Stimulated activated CD4-positive, alpha-beta T cell treated with anti-CD3 and anti-CD28 coated beads, Interleukin-12 subunit alpha, Interleukin-12 subunit beta, amount 100 ng/mL, for 24 hours (primary cell): ENCODE measurements at places on chromosomes 2 and 18.

GRCh38 chr2:109209412-109209811 is 80.4 kb downstream of the SH3RF3 start:
- DNase-seq, result no peak

DNA sequence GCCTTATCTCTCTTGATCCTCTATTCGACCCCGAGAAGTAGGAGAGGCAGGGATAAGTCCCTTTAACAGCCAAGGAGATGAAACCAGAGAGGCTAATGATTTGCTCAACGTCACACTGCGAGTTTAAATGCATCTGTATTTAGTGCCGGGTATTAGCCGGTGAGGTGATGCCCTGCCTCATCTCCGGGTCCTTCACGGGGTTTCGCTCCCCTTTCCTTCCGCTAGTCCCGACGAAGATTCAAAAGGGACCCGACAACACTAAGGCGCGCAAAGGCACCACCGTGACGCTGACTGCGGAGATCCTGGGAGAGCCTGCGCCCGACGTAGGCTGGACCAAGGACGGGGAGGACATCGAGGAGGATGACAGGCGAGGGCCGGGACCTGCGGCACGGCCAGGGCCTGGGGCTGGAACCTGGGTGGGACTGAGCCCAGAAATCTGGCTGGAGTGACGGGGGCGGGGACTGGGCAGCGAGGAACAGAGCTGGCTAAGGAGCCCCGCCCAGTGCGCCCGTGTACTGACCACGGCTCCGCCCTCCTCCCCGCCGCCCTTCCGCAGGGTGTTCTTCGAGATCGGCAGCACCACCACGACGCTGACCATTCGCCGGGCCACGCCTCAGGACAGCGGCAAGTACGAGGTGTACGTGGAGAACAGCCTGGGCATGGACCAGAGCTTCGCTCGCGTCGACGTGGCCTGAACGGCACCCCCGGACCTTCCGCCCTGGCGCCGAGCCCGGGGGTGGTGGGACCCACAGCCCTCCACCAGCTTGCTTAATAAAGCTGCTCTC is 1.0 kb upstream of the GMPPA start:
- no peak for DNase-seq

- no peak for DNase-seq
Measured at GRCh38 chr2:9770308-9771100, 72.8 kb upstream of the TAF1B start.

DNA sequence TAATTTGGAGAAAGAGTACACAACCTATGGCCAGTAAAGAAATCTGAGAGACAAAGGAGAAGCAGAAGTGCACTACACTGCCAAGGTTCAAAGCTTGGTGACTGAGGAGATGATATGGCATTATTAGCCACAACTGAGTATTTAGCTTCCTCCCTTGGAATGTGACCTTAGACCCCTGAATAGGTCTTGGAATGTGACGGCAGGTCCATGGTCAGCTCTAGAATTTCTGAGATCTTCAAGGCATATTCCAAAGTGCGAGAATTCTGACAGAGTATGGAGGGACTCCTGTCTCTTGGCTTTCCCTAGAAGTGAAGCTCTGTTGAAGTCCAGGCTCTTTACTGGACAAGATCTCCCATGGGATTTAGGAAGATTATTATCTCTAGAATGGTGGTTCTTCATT is 130.0 kb upstream of the FN1 start:
- DNase-seq, result no peak

DNA sequence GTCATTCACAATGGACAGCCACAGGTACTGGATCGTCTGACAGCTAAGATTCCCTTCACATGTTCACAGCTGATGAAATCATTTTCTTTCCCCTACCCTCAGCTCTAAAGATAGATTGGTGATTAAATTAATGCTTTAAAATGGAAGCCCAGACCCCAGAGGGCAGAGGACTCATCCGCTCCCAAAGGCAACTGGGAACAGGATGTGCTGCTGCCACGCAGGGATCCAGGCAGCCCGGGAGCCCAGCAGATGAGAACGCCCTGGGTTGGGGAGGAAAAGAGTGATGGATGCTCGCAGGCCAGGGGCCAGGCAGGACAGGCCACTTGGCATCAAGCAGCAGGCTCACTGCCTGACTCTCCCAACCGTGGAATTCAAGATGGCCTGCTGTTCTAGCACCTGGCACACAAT is 41.3 kb downstream of the HDHD2 start:
- DNase-seq, result no peak

GRCh38 chr2:137842952-137843351 is 121.3 kb upstream of the HNMT start:
- DNase-seq, result no peak

DNA sequence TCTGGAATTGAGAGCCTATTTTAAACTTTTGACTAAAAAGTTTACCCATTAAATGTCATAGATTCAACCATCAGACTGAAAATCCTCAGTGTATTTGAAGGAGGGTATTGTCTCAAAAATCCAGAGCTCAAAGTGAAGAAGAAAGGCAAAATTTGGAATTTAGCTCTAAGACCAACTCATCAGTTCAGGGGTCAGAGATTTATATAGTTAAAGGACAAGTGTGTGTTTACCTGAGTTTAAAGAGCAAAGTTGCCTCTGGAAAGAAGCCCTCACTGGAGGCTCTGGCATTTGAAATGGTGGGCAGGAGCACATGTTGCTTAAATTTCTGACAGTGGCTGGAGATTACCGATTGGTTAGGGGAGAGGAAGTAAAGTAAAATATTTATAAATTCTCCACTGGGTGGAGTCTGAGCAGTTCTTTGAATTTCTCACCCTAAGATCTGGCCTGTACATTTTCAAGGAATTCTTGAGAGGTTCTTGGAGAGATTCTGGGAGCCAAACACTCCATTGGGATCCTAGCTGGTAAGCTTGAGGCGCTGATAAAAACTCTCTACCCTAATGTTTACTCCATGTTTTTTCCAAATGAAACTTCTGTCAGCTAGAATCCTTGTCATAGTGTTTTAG is at the start of gene KYNU:
KYNU (plus strand) TSS at position 449 of the 623 bp plus-strand sequence. CDS start 7,704 bp downstream, outside the sequence.
- no peak for DNase-seq

GRCh38 chr2:232142049-232142448 is 180.5 kb downstream of the DIS3L2 start:
- peak; percentile 15 for DNase-seq

GRCh38 chr2:207046724-207047123 is 107.4 kb downstream of the CPO start:
- peak; percentile 1 for DNase-seq

- DNase-seq, result peak; percentile 4
Measured at GRCh38 chr18:25896178-25896780, 194.1 kb downstream of the SS18 start.

- no peak for DNase-seq
Measured at GRCh38 chr2:62099050-62099449, 96.9 kb upstream of the B3GNT2 start.

GRCh38 chr2:98907385-98907784 is 28.6 kb downstream of the CRACDL start:
- DNase-seq, result no peak

GRCh38 chr2:30588994-30589393 is 141.9 kb downstream of the LCLAT1 start:
- no peak for DNase-seq

DNA sequence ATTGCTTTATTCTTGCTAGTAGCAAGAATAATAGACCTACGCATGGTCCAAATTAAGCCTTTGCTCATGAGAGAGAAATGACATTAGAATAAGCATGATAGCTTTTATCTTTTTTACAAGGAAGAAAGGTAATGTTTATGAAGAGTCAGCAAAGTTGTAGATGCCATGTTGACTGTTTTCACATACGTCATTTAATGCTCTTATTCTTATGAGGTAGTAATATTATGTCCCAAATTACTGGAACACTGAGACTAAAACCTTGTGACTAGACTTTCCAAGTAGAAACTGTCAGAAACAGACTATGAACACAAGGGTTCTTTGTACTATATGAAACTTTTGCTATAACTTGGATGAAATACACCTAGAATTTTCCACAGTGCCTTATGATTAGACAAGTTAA is 552.8 kb upstream of the SLC8A1 start:
- DNase-seq, result no peak

DNA sequence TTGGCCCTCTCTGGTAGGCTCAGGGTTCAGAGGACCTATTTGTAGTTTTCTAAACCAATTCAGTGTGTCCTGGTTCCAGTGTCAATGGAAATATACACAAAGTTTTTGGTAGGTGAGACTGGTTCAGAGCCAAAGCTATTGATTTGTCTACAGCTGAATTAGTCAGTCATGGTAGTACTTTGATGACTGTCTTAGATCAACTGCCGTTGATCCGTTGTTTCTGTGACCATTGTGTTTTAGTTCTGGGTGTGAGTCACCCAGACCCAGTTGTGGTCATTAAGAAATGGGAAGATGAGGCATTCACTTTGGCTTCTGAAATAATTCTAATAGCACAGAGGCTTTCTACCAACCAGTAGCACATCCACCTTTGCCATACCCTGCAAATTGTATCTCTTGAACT is 16.0 kb upstream of the RPE start:
- DNase-seq, result no peak

GRCh38 chr18:37641573-37641972 is 76.0 kb upstream of the CELF4 start:
- no peak for DNase-seq

- no peak for DNase-seq
Measured at GRCh38 chr2:126650994-126651393, 5.0 kb upstream of the GYPC start.

DNA sequence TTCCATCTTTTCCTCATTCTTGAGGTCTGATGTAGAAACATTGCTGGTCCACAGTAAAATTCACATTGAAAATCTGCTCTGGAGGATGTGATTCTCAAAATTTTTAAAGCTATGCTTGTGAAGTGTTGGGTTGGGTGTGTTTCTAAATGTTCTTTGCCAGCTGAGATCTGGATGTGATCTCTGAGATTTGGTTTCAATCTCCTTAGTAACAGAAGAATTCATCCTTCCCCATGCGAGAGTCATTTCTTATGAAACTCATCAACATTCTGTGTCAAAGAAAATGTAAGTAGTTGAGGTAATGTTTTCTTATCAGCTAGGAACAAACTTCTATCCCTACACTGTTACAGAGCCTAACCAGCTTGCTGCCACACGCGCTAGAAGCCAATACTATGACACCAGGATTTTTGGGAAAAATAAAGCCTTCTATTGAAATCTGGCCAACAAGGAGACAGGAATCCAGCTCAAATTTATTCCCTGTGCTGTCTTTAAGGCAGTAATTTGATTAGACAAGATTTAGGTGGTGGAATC is 134.9 kb downstream of the PTH2R start:
- no peak for DNase-seq

DNA sequence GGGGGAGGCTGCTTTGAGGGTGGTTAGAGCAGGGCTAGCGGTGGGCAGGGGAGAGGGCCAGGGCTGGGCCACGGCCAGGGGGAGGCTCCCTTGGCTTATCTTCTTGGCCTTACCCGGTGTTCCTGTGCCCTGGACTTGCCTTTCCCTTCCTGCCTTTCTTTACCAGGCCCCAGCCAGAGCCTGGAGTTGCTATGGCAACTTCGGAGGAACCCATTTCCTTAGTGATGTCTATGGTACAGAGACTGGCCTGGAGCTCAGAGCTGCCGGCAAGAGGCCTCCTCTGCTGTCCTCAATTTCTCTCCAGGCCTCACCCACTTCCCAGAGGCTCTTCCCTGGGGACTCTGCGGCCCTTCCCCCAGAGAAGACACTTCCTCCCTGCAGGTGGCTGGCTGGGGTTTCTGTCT is 11.5 kb downstream of the SPEG start:
- DNase-seq, result no peak

DNA sequence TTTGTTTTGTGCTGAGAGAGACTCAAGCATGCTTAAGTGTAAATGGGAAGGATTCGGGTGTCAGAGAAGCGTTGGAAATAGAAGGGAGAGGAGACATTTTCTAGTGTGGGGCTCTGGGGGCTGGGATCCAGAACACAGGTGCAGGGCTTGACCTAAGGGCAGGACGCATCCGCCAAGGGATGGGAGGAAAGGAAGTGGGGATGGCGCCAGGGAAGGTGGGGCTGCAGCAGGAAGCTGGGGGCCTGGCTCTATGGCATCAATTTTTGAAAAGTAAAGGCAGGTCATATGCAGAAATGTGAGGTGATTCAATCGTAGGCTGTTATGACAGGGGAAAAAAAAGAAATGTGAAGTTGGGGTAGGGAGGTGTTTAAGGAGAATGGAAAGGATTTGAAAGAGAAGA is 143.2 kb upstream of the SERTAD2 start:
- no peak for DNase-seq
